ENCODE measurements at places on chromosomes 5 and 9.

GRCh38 chr5:93006915-93007314, 574.1 kb downstream of the NR2F1-AS1 start:
- no peak for DNase-seq

DNA sequence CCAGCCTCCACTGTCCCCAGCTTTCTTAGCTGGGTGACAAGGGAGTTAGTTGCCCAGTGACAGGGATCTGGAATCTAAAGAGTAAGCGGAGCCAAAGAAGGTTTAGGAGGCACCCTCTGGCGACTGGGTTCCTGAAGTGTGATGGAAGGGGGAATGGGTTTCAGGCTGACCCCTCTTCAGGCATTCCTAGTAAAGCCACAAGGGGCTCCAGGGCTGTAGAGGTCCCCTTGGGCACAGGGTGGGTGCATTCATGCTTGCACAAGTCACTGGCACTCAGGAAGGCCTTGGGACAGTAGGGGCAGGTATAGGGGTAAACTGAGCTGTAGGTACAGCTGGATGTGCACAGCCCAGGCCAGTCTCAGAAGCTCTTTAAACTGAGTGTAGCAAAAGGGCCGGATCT, 74.2 kb downstream of the CPLANE1 start:
- DNase-seq: no peak

- DNase-seq: no peak
These were observed 58.0 kb downstream of the LOX start for GRCh38 chr5:122019919-122020590.

DNA sequence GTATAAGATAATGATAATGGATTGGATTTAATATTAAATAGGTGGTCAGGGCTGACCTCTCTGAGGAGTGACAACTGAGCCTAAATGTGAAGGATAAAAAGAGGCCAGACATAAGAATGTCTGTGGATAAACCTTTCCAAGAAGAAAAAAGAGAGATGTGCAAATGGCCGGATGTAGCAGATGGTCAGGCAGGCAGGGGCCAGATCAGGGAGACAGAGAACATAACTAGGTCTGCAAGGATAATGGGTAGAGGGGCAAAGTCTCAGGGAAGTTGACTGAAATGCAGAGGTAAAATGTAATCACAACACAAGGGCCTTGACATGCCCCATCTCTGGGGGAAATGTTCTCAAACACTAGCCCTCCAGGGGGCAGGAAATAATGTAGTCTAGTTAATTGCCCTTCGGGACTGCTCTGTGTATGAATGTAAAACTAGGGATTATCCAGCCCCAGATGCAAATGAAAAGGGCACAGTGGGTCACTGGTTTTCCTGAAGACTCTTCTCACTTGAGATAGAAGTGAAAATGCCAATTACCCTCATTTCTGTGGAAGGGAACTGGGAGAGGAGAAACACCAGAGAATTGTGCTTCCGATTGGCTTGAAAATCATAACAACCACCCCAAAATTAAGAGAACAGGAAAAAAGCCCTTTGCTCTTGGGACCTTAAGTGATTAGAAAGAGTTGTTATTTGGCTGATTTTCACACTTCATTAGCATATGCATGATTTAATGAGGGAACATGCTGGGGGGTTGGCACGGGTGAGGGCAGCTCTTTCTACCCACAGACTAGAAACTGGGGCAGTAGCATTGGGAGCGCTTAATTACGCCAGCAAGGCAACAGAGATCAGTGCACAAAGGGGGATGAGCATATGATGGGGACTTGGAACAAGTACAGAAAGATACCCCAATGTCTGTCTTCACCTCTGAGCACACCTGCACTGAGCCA, 88.6 kb downstream of the PPP2R2B start:
- no peak for DNase-seq

DNA sequence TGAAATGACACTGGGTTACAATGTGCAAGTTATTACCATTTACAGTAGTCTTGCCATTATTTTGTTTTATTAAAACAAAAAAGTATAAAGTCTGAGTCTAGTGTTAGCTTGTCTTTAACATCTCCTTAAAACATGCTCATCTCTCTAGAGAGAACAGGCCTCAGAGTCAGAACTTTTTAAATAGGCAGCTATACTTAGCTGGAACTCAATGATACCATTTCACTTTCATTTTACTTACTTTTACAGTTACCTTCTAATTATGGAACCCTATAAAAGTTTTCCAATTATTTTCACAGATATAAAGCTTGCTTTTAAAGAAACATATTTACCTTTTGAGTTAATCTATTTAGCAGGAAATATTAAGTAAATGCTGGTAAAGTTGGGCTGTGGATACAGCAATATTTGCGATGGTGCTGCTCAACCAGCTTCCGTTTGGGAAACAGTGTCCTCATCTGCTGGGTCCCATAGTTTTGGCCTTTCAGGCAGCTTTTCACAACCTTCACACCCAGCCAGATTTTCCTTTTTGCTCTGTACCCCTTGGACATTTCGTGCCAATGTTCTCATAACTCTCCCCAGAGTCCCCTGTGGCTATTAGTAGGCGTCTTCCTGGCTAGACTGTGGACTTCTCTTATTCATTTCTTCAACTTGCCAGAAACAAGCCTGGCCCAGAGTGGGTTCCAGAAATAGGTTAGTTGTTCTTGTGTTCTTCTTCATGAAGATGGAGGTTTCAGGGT, 36.3 kb upstream of the UBTD2 start:
- no peak for DNase-seq

DNA sequence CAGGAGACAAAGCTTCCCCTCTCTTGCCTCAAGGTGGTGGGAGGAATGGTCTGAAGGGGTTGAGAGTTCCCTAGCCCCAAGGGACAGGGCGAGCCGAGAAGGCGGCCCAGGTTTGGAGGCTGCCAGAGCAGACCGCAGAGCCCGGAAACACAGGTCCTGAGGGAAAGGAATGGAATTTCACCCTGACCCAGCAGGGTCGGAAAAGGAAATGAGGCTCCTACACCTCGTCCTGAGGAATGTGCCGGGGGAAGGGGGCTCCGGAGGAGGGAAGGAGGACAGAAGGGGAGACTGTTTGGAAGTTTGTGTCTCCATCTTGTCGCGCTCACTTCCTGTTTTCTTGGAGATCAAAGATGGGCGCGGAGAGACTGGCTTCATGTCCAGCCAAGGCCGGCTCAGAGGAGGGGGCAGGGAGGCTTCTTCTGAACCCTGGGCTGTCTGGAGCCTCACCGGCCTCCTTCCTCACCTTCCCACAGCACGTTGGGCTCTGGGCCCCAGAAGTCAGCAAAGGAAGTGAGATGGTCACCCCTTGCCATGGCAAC, 9.6 kb downstream of the ENG start:
- no peak for DNase-seq

- no peak for DNase-seq
These were observed 101.9 kb downstream of the RPS23 start for GRCh38 chr5:82176115-82176814.

GRCh38 chr5:135272311-135272805, 126.7 kb downstream of the MACROH2A1 start:
- no peak for DNase-seq

- no peak for DNase-seq
These were observed 18.8 kb downstream of the SRD5A1 start for GRCh38 chr5:6652025-6652424.

GRCh38 chr9:18910435-18910834, 122.6 kb downstream of the SAXO1 start:
- DNase-seq: no peak

GRCh38 chr9:94904806-94905205, 178.3 kb downstream of the AOPEP start:
- DNase-seq: no peak

DNA sequence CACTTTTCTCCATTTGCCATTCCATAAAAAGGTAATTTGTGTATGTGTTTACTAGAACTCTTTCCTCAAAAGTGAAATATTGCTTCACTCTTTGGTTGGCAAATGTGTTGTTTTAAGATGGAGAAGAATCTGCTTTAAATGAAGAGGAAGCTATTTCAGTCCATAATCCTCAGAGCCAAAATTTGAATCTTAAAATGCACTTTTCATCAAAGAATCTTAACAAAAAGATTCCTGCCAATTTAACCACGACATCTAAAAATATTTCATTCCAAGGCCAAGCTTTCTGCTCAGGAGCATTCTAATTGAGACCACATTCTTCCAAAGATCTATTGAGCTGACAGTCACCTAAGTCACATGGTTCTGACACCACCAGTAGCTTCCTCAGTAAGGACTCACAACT, 7.5 kb downstream of the GABRB2 start:
- DNase-seq: no peak

- no peak for DNase-seq
These were observed 76.7 kb downstream of the ARSB start for GRCh38 chr5:78908173-78909061.

DNA sequence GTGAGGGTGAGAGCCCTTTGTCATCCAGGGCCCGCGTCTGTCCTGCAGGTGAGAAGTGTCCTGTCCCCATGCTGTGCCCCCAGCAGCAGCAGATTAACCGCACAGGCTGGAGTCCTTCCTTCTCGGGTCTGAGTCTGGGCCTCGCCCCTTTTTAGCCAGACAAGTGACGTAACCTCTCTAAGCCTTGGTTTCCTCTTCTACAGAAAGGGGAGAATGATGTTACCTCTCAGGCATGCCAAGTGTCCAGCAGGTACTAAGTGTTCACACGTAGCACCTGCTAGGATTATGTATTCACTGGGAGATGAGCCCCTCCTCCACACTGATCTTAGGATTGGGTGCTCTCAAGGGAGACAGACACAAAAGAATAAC, 6.9 kb downstream of the NEURL1B start:
- no peak for DNase-seq

DNA sequence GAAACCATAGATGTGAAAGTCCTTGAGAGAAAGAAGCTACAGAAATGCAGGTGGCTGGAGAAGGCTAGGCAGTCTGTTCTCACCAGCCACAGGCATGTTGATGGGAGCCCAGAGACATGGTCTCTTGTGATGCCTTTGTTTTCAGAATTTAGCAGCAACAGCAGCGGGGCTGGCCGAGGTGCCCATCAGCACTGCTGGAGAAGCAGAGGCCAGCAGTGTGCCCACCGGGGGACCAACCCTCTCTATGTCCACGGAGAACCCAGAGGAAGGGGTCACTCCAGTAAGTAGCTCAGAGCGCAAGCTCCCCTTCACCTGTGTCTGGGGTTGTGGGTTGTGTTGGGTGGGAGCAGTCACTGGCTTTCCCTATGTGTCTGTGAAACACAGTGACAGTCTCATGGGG, 59.6 kb downstream of the COL15A1 start:
- no peak for DNase-seq

DNA sequence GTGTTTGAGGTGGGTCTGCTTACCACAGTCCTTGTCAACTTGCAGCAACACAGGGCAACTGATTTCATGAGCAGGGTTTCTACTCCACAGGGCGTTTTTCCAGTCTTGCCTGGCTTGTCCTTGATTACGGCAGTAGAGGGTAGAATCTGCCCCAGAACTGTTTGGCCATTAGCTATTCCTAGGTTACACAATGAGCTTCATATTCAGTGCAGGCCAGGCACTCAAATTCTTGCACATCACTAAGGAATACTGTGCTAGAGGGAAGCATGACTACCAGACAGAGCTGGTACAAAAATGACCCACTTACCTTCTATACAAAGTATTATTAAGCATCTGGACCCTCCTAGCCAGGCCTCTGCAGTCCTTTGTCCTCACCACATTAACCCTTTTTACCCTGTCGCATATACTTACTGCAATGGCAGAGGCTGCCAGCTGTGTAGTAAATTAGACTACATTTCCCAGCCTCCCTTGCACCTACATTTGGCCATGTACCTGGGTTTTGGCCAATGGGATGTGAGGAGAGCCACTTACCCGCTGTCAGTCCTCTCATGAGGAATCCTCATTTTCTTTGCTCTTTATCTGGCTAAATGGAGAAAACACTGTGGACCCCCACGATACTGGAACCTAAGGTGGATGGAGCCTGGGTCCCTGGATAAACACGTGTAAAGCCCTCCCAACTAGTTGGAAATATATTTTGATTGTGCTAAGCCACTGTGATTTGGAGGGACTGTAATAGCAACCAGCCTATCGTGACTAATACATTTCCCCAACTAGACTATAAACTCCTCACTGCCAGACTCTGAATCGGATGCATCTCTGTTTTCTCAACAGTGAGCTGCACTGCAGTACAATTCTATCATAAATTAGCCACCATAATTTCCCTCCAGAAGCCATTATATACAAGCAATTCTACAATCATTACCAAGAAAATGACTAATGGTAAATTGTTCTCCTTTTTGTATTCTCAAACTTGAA, 218.7 kb downstream of the GLIS3 start:
- DNase-seq: no peak

DNA sequence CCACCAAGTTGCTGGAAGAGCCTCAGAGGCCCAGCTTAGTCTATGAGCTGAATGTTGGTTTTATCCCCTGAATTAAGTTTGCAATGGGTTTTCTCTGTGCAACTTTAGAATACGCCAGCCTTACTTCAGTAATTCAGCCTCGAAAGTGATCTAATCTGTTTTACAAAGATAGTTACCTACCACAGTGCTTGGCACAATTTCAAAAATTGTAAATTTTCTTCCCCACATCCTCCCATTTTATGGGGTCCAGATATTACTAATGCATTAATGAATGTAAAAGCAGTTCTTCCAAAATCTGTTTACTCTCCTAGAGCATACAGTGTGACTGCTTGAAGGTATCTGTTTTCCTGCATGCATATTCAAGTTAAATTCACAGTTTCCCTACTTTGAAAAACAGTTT, 172.6 kb downstream of the MAN2A1 start:
- DNase-seq: no peak

GRCh38 chr9:82538634-82539033, 524.3 kb downstream of the RASEF start:
- DNase-seq: no peak

DNA sequence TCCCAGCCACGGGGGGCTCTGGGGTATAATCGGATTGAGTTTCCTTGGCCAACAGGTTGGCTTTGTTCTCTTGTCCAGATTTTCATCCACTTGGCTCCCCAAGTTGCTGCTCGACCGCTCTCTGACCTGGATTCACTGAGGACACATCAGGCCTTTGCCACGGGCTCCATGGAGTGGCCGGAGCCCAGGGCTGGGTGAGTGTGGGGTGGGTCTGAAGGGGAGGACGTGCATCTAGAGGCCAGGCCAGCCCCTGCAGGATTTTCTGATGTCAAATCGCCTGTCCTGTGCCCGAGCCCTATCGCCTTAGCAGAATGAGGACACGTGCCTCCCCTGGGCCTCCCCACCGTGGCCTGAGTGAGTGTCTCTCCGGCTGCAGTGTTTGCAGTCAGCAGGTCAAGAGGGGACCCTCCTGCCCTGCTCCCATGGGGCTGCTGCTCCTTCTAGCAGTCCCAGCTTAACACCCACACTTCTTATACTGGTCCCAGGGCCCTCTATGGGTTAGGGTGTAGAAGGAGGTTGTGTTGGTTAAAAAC, 89.1 kb upstream of the BOD1 start:
- DNase-seq: no peak

DNA sequence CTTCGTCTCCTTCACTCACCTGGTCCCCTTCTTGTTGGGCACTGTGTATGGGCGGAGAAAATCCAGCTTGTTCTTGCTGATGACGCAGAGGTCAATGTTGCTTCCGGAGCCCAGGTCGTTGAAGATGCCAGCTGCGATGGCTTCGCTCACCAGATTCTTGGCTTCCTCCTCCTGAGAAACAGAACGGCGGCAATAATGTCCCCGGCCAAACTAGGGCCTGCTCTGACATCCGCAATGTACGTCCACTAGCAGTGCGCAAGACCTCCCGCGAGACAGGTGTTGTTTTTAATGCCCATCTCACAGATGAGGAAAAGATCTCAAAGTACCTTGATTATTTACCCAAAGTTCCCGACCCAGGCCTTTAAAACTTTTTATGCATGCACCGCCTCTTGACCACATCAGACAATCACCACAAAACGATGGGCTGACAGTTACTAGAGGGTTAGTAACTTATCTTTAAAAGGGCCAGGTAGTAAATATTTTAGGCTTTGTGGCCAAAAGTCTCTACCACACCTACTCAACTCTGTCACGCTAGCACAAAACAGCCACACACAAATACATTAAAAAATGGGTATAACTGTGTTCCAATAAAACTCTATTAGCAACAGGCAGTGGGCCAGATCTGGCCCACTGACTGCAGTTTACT, 58.4 kb downstream of the PSMB7 start:
- DNase-seq: peak; percentile 32

Data from Jurkat, Clone E6-1 (cell line).